ENCODE measurements at places on chromosomes 5 and 9.

- DNase-seq, result no peak
Measured at GRCh38 chr5:13328316-13328715, 616.2 kb downstream of the DNAH5 start.

GRCh38 chr5:43627028-43627427 lies 24.0 kb downstream of the NNT start:
- no peak for DNase-seq

DNA sequence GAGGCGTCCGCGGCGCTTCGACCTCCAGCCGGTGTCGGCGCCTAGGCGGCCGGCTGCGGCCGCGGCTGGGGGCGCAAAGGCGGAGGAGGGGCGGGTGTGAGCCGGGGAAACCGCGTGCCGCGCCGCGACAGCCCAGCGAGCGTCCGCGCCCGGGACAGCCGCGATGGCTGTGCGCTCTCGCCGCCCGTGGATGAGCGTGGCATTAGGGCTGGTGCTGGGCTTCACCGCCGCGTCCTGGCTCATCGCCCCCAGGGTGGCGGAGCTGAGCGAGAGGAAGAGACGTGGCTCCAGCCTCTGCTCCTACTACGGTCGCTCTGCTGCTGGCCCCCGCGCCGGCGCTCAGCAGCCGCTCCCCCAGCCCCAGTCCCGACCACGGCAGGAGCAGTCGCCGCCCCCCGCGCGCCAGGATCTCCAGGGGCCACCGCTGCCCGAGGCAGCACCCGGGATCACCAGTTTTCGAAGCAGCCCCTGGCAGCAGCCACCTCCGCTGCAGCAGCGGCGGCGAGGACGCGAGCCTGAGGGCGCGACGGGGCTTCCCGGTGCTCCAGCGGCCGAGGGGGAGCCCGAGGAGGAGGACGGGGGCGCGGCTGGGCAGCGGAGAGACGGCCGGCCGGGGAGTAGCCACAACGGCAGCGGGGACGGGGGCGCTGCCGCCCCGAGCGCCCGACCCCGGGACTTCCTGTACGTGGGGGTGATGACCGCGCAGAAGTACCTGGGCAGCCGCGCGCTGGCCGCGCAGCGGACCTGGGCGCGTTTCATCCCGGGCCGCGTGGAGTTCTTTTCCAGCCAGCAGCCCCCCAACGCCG lies 605 bp downstream of the CHSY3 start:
- DNase-seq, result no peak

DNA sequence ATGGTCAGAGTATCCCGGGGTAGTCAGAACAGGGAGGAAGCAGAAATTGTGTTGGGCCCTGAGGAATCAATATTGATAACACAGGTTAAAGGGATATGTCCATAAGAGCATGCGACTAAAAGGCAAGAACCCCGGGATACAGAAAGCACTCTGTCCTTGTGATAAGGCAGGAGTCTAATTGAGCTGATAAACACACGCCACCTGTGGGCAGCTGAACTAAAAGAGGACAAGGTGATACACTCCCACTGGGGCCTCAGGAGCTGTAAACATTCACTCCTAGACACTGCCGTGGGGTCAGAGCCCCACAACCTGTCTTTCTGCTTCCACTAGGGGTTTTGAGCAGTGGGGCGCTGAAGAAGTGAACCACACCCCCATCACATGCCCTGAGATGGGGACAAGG lies 144.7 kb upstream of the MPDZ start:
- DNase-seq, result no peak

GRCh38 chr5:72786676-72787075 lies 29.8 kb upstream of the TNPO1 start:
- DNase-seq, result no peak

DNA sequence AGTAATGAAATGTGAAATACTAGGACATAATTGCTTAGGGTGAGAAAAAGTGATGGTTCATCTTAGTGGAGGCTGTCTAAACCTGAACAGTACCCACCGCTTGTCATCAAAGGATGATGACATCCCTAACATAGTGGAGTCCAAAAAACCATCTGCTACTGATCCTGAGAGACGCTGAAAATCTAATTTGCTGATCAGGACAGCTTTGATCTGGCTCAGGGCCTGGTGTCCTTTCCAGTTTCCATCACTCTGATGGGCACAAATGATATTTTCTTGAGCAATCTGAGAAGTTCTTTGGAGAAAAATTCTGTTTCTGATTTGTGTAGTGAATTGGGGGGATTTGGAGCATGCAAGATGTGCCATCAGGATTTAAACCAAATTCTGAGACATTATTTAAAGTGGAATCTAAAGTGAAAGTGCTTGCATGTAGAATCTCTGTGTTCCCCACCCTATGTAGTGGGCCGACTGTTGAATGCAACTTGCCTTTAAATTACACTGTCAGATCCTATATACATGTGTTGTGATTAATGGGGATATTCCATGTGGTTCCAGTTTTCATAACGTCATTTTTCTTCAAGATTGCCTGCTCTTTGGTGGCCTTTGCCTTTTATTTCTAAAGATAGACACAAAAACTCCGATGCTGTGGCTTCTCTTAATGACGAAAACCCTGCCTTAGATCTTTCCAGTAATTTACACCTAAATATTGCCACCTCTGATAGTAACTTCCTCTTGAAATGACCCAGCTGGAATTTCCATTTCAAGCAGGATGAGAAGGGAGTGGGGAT lies 213.2 kb downstream of the PCSK5 start:
- DNase-seq, result no peak

- DNase-seq, result no peak
Measured at GRCh38 chr5:140324617-140325241, 21.7 kb downstream of the HBEGF start.

DNA sequence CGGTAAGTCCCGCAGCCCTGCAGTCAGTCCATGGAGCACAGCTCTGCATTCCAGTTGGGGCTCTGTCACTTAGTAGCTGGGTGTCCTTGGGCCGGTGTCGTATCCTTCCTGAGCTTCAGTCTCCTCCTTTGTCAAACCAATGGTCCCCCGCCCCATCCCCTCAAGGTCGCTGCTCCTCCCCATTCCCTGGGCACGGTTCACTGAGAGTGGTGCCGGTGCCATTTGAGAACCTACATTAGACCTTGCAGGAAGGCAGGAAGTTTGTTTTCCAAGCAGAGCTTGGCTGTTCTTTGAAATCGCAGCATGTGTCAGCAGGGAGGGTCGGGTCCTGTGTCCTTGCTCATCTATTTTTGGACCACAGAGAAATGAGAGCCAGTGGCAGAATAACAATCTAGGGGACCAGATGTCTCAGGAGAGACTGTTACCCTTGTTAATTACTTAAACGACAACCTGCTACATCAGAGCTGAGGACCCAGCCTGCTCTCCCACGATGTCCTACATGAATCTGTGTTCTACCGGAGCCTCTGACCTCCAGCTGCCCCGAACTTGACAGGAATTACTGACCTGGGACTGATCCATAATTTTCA lies 21.7 kb upstream of the BARHL1 start:
- DNase-seq, result no peak

DNA sequence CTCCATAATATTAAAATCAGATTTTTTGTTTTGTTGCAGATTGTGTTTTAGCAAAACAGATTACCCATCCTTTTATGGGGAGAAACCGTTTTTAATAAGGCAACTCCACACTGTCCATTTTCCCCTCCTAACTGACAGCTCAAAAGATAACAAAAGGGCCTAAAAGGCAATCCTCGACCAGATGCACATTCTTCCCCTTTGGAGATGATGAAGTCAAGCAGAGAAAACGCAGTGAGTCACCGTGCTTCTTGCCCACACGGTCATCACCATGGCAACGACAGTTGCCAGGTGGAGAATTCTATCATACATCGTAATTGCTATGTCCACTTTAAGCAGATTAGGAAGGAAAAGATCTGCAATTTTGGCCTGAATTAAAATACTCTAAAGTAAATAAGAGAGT lies 96.4 kb downstream of the DIRAS2 start:
- DNase-seq, result no peak

GRCh38 chr9:5801739-5802113 lies 31.2 kb downstream of the ERMP1 start:
- no peak for DNase-seq
